ENCODE measurements at places on chromosomes 11 and 22.

- DNase-seq: no peak
These were observed 122.1 kb downstream of the CSNK2A3 start for GRCh38 chr11:11230802-11231562.

DNA sequence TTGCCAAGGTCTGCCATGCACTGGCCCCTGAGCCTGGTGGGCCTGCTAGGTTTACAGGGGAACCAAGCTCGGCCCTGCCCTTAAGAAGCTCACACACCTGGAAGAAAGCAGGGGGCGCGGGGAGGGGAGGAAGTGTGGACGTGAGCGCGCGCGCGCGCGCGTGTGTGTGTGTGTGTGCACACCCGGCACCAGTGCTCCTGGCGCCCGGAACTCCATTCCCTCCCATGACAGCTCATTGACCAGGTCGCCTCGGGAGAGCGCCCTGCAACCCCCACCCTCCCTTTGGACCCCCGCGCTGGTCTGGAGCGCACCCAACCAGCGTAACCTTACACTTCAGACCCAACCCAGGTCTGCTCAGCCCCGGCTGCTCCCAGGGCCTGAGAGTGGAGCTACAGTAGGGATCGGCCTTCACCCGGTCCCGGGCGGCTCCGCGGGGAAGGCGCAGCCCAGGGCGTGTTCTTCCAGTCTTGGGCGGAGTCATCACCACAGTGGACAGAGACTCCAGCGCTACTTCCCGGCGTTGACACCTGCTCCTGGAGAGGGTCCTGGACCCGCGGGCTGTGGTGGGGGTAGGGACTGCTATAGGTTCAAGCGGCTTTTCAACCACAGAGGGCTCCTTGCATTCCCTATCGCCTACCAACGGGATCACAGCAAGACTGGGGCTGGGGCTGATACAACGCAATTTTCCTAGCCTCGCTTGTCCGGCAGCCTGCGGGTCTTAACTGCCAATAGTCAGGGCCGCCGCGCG is 1.5 kb downstream of the GALNT18 start:
- no peak for DNase-seq

DNA sequence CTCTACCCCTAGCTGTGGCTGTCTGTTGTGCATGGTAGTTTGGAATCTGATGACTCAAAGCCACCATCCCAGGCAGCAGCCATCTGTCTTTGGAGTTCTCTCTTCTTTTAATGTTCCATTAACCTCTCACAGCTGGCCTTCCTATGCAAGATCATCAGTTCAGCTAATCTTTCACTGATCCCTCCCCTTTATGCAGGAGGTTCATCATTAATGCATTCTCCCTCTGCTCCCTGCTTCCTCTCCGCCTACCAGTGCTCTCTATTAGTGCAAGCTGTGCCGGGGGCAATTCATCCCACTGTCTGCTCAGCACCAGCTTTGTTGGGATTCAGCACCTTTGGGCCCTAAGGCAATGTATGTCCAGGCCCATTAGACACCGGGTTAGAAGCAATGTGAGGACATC is 413.0 kb upstream of the LRRC4C start:
- DNase-seq: no peak

DNA sequence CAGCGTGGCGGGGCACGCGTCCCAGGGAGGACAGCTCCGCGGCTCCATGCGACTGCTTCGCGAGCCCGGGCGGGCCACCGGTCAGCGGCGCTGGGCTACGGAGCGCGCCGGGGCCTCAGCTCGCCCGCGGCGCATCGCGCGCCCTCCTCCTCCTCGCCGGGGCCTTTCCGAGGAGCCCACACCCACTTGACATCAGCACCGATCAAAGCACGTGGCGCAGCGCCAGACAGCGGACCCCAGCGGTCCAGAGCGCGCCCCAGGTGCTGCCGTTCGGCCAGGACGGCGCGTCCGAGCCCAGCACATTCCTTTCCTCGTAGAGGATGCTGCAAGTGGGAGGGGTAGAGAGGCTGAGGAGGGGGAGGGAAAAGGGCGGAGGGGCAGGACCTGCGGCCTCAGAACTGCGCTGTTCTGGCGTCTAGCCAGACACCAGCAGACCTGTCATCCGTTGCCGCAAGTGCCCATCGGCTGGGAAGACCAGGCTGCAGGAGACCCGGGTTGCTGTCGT is 88.6 kb downstream of the PLEKHA7 start:
- DNase-seq: no peak

DNA sequence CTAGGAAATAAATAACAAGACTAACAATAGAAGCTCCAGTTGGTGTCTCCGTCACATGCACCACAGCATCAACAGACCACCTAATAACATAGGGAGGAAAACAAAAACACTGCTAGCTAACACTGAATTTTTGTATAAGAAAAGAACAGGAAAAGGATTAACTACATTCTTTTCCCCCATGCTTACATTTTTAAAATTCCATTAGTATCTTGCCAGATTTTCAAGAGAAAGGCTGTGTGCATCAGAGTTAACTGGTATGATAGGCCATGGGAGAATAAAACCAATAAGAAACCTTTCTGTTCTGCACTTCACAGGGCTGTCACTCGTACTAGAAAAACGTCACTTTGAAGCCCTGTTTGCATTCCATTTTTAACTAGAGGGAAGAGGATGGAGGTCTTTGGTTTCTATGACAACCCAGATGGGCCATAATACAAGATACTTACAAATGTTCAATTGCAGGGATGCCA is 79.0 kb downstream of the LARGE2 start:
- DNase-seq: no peak

- no peak for DNase-seq
These were observed 114.0 kb downstream of the BLID start for GRCh38 chr11:122002047-122002446.
